SJSA1 (cell line): ENCODE measurements at places on chromosomes 6 and 20. TPM values are rescaled to one million over a fixed set of nuclear protein-coding genes. Genes with fewer than 3 reads are reported as not detected.

The EMILIN3 gene
- total RNA-seq: not detected in 2 replicates

The AARS2 gene
- 11.4 and 12.1 TPM in 2 replicates for total RNA-seq

The AGER gene
- total RNA-seq: 0.76 TPM in 1 of 2 replicates, not detected in the other

The PAK5 gene
- not detected in 2 replicates for total RNA-seq

The MOG gene
- not detected in 2 replicates for total RNA-seq

The METTL24 gene
- total RNA-seq: 0.58 TPM in 1 of 2 replicates, not detected in the other

The RBM24 gene
- 30.3 and 43.7 TPM in 2 replicates for total RNA-seq

The PHACTR3 gene
- total RNA-seq: not detected in 2 replicates

The HLA-DMB gene
- total RNA-seq: not detected in 2 replicates

The TMEM170B gene
- under 0.01 TPM in 1 of 2 replicates, not detected in the other for total RNA-seq

The NEDD9 gene
- 13.3 and 27.8 TPM in 2 replicates for total RNA-seq

The HDGFL1 gene
- total RNA-seq: not detected in 2 replicates

The IER3 gene
- 119 and 139 TPM in 2 replicates for total RNA-seq

The CD109 gene
- total RNA-seq: 31.2 and 47.3 TPM in 2 replicates

The ROS1 gene
- total RNA-seq: not detected in 2 replicates
